Thymus (tissue), 14 donors: ENCODE measurements at places on chromosomes 1 and 21.
A peak's percentile ranks its signal among the peaks of the same experiment; 100 is the strongest.

DNA sequence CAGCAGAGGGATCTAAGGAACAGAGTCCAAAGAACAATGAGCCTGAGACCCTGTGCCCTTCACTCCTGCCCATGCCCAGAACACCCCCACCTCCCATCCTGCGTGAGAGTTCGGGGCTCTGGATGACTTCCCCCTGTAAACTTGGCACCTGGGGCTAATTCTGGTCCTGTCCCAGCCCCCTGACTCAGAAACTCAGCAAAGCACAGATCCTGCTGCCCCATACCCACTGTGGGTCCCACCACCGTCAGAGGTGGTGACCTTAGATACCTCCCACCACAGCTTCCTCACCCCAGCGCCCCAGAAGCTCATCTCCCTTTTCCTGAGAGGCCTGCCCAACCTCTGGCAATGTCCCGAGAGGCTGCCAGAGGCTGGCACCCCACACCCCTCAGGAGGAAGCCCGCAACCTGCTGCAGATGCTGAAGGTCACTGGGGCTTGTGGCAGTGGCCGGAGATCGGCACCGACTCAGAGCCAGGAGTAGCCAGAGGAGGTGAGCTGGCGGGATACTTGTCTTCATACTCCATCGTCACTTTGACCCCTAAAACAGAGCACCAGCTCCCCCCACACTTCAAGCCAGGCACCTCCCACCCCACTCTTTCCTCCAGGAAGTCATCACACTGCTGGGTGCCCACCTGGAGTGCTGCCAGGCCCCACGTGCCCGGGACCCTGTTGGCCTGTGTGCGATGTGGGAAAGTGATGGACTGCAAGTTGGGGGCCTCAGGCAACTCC is 111.6 kb upstream of the IFFO2 start:
- no peak for DNase-seq

DNA sequence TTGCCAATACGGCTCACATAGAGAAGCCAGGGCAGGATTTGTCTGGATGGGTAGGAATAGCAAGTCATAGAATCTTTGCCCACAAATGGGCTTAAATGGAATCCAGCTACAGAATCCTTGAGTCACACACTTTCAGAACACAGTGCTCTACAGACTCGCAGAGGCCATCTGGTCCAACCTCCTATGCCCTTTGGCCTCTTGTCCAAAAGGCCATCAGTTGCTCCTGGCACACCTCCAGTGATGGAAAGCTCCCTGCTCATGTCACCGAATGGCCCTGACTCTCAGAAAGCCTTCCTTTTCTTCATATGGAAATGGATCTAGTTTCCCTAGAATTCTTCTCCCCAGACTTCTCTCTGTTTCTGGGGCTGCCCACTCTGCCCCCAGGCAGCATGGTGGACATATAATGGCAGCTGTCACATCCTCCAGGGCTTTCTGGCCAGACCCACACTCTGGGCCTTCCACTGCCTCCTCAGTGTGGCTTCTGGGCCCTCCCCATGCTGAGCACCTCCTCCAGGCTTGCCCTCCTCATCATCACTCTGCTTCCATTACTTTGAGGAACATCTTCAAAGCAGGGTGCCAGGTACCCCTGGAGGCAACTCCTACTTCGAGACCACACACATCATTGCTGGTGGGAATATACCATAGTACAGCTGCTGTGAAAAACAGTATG is 33.6 kb upstream of the TRABD2B start:
- no peak for DNase-seq

DNA sequence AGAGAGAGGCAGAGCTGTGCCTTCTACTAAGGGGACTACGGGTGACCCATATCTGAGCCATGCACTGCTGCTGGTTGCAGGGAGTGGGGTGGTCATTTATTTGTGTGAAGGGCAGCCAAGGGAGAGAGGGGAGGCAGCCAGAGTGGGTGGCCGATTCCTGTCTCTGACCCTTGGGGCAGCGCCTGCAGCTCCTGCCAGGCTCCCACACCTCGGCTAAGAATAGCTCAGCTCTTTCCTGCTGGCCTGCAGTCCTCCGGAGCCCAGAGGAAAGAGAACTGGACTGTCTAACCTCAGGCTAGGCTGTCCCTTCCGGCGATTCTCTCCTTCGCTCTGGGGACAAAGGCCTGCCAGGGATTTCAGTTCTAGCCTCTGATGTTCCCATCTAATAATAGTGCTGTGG is 11.6 kb upstream of the CD34 start:
- DNase-seq = no peak

DNA sequence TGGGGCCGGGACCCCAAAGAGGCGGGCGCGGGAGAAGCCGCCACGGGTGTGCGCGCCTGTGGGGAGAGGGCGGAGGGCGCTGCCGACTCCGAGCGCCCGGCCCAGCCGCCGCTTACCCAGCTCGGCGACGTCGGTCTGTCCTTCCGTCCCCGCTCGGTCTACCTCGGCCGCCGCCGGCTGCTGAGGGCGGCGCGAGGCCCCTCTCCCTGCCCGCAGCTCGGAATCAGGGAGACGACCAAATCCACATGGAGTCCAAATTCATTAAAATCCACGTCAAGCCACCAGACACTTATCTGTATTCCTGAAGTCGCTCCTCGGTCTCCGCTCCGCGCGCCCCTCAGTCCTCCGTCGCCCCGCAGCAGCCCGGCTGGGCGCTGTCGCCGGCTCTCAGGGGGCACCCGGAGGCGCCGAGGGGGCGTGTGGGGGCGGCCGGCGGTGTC is 637 bp downstream of the PLXNA2 start:
- peak; percentile 57 for DNase-seq

GRCh38 chr1:25913206-25913605 is 7.0 kb upstream of the STMN1 start:
- DNase-seq = no peak

- DNase-seq = no peak
Measured at GRCh38 chr1:167273027-167273800, 52.5 kb downstream of the POU2F1 start.

- DNase-seq = no peak
Measured at GRCh38 chr1:35524106-35524505, 33.1 kb downstream of the KIAA0319L start.

GRCh38 chr1:59071289-59071688 is 225.6 kb upstream of the FGGY start:
- no peak for DNase-seq
